ENCODE measurements at places on chromosomes 13 and 19. TPM values are rescaled to one million over a fixed set of nuclear protein-coding genes. Genes with fewer than 3 reads are reported as not detected.

Gene TYROBP
- total RNA-seq = not detected

Gene ZNF723
- not detected for total RNA-seq

Gene CBY2
- not detected for total RNA-seq

Gene RDH8
- total RNA-seq = not detected

Gene C5AR1
- 0.49 TPM for total RNA-seq

Gene MED4
- total RNA-seq = 18.3 TPM

Gene SERP2
- 4.1 TPM for total RNA-seq

Gene SH2D3A
- total RNA-seq = not detected

Gene SLC6A16
- total RNA-seq = 0.12 TPM

Gene ONECUT3
- total RNA-seq = not detected

Gene TEX101
- not detected for total RNA-seq

Gene NOVA2
- not detected for total RNA-seq

Gene NLRP9
- not detected for total RNA-seq

Gene CYP4F3
- not detected for total RNA-seq

Gene STOML3
- total RNA-seq = not detected

Gene CEACAM1
- total RNA-seq = 1.5 TPM

Gene TNNT1
- 0.65 TPM for total RNA-seq

Gene SLC10A2
- total RNA-seq = not detected

Gene OR10H3
- not detected for total RNA-seq

Gene ZNF528
- total RNA-seq = 42.9 TPM

Gene B3GNT8
- 5.8 TPM for total RNA-seq

Gene C19orf67
- not detected for total RNA-seq

Gene CLDND2
- not detected for total RNA-seq

Gene LRRC4B
- total RNA-seq = under 0.01 TPM

Gene TUBA3C
- not detected for total RNA-seq

Gene KLK2
- not detected for total RNA-seq

Gene TFPT
- 9.7 TPM for total RNA-seq

Gene TRIM28
- total RNA-seq = 220 TPM

Gene ZNF563
- total RNA-seq = 1.9 TPM

Gene ZNF616
- total RNA-seq = 5.8 TPM

Gene LHB
- 0.49 TPM for total RNA-seq
